Activated CD4-positive, alpha-beta memory T cell treated with anti-CD3 and anti-CD28 coated beads, Interleukin-2, amount 10 ng/mL, durations not matched to agents 7 days and 5 days (primary cell): ENCODE measurements at places on chromosomes 16 and 17.
A peak's percentile ranks its signal among the peaks of the same experiment; 100 is the strongest.

GRCh38 chr16:4261557-4262172, 11.2 kb downstream of the TFAP4 start:
- peak; percentile 44 for DNase-seq

GRCh38 chr17:61638087-61638486, 47.1 kb upstream of the NACA2 start:
- DNase-seq = no peak

DNA sequence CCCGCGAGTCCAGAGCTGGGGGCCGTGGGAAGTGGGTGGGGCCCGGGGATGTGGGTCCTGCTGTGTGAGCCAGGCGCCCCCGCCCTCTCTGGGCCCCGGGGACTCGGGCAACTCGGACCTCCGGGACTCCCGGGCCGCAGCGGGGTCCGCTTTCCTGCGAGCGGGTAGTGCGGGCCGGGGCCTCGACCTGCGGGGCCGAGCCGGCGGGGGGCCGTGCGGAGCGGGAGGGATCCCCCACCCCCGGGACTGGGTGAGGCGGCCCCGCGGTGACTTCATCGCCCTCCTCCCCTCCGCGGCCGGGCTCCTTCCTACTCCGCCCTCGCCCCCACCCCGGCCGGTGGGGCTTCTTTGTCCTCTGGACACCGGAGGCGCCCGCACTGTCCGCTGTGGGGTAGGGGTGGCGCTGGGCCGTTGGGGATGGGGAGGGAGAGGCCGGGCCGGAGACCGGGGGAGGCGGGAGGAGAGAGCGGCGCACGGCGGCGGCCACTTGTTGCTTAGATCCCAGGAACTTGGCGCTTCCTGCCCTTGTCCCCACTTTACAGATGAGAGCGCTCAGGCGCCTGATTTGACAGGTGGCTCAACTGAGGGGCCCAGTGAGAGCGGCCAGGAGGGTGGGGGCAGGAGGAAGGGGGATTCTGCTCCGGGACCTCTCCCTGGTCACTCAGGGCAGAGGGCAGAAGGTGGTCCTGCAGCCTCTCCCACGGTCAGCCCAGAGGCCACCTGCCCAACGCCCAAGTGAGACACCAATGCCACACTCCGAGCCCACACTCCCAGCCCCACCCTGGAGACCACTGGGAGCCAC, 874 bp downstream of the CMTM3 start:
- peak; percentile 58 for DNase-seq

- DNase-seq = no peak
Observed at GRCh38 chr16:83661656-83662055, 146.1 kb upstream of the HSBP1 start.

GRCh38 chr17:2485970-2486369, 25.7 kb downstream of the METTL16 start:
- DNase-seq = no peak

GRCh38 chr17:74865504-74866197, 6.0 kb upstream of the GRIN2C start:
- no peak for DNase-seq

DNA sequence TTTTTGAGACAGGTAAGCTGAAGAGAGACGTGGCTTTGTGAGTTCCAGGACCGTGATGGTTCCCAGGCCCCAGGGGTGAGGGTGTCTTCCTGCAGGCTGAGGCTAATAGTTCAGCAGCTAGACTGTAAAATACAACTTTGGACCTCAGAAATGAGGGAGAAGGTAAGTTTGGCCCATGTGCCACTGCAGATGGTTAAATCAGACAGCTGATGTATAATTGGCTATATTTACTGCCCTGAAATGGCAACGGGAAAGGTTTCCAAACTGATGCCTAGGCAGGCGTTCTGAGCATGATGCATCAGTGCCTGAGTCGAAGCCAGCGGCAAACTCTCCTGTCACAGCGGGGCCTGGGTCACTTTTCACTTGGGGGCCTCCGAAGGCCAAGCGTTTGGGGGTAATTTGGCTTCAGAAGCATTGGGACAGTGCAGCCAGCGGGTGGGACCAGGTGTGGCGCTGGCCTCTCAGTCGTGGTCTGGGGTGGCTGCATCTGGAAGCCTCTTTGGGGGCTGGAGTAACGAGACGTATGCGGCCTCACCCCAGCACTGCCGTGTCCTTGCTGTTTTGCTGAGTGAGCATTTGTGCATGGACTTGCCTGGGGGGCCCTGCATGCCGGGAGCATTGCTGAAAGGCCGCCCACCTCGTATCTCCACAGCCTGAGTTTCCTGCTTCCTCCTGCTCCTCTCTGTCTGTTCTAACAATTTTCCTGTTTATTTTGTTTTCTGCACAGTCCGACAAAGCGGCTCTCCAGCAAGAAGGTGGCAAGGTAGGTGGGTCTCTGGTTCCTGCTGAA, 31.2 kb upstream of the CAPN15 start:
- no peak for DNase-seq

DNA sequence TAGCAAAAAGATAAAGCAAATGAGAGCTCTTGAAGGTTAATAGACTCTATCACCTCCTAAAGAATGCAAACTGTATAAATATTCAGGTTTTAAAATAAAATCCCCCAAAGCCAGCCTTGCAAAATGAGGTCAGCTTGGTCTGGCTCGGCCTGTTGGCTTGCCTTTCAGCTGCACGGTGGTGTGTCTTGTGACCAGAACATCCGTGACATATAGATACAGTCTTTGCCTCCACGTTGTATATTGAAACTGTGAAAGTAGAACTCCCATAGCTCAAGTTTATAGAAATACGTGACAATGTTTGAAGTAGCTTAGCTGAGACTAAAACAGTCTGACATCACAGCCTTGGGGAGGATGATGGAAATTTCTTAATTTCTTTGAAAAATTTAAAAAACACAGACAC, 236.6 kb upstream of the MYOCD start:
- DNase-seq = no peak

DNA sequence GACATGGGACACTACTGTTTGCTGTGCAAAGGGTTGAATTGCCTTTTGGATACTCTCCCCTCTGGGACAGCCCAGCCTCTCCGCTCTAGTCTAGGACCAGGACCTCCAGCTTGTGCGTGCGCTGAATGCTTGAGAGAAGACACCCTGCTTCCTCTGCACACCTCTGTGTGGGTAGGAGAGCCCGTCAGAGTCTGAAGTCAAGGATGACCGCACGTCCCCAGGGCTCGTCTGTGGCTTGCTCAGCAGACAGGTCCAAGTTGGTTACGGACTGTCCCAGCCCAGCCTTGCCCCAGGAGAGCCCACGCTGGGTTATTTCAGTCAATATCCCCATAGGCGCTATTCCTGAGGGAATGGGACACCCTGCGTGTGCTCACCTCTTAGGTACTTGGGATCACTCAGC, 3.7 kb downstream of the C16orf89 start:
- no peak for DNase-seq
